Astrocyte (in vitro differentiated cells and primary cell): ENCODE measurements at places on chromosomes 3 and 15.

GRCh38 chr3:65831733-65832425, 206.8 kb downstream of the MAGI1 start:
- H3K27me3 ChIP-seq = no peaks in the 10 kb centered on the region
- H3K36me3 ChIP-seq = no peaks in the 10 kb centered on the region
- peaks cover 33% of the 10 kb centered on the region for H3K4me1 ChIP-seq
- H3K27ac ChIP-seq = no peak overlapping the region
- peak; percentile 95 for DNase-seq
- H3K4me3 ChIP-seq = no peak overlapping the region

GRCh38 chr3:101383656-101384055, 63.3 kb upstream of the IMPG2 start:
- H3K27me3 ChIP-seq = no peaks in the 10 kb centered on the region
- no peak overlapping the region for H3K4me3 ChIP-seq
- H3K36me3 ChIP-seq = no peaks in the 10 kb centered on the region
- H3K4me1 ChIP-seq = no peaks in the 10 kb centered on the region
- no peak overlapping the region for H3K27ac ChIP-seq
- no peak for DNase-seq

DNA sequence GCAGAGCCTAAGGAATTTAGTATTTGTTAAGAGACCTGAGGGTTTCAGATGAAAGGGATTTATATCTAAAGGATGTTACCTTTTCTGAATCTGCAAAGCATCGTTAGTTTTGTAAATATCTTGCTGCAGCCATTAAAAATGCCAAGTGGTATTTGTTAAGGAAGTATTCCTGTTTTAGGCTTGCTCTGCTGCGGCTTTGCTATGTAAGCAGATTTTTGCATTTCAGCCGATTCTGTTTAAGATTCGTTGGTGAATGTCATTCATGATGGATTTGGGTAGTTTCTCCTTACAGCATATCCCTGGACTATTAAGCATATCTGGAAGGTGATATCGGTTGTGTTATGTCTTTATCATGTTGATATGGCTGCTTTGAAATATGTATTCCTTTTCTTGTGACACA, 1.0 kb downstream of the USP8 start:
- peaks cover 4% of the 10 kb centered on the region for H3K4me1 ChIP-seq
- H3K27ac ChIP-seq = no peak overlapping the region
- H3K27me3 ChIP-seq = no peaks in the 10 kb centered on the region
- H3K36me3 ChIP-seq = no peaks in the 10 kb centered on the region

DNA sequence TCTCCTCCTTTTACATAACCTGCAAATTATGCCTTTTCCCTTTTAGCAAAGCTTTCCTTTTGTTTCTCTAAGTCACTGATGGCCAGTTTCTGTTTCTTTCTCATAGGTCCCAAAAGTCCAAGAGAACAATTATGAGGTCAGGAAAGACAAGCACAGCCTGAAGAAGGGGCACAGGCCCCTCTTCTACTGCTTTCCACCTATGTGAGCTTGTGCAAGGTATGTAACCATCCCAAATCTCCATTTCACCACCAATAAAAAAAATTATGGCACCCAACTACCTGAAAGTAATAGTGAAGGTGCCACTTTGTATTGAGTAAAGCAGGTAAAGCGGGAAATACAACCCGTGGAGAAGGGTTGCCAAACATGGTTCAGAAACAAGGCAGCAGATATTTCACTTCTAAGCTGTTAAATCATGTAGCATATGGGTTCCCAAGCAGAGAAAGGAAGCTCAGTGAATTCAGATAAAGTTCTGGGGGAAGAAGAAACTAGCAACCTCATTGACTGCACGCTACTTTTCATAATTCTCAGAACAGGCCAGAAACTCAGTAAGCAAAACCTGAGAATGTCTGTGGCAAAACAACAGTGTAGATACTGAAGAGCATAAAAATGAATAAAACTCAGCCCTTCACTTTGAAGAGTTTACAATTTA, 4.2 kb downstream of the PLOD2 start:
- no peak overlapping the region for H3K27ac ChIP-seq
- H3K27me3 ChIP-seq = no peaks in the 10 kb centered on the region
- DNase-seq = no peak
- H3K4me1 ChIP-seq = peaks cover 11% of the 10 kb centered on the region
